GM18507 (cell line): ENCODE measurements at places on chromosomes 3 and 15.
A peak's percentile ranks its signal among the peaks of the same experiment; 100 is the strongest.

DNA sequence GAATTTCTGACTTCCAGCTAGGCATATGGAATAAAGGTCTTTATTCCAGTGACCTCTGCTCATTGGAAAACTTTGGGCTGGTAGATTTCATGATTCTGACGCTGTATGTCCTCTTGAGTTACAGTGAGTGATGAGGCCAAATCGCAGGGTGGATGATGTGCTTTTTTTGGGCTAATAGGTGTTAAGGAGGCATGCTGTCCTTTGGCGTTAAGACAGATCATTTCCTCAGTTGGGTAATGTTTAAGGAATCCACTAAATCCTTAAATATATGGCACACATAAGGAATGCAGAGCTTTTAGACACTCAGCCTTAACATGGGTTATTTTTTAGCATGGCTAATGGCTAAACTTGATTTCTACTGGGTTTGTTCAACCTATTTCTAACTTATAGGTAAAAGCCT is 87.9 kb downstream of the LPP start:
- DNase-seq: no peak

DNA sequence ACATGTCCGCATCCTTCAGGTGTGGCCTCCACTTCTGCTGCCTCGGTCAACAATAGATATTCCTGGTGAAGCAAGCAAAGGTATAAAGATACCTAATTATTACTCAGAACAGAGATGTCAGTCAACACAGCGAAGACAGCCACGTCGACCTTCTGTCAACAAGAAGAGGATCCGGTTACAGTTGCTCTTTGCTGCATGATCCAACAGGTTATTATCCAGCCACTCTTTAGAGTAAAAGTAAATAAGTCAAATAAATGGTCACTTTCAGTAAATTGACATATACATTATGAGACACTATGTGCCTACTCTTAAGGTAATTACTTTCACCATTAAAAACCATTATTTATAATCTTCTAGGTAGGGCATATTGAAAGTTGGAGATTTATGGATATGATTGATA is 356.8 kb upstream of the ATP11B start:
- no peak for DNase-seq

GRCh38 chr3:45462522-45463265 is 74.3 kb downstream of the LARS2 start:
- peak; percentile 15 for DNase-seq

GRCh38 chr15:31297575-31298456 is 28.8 kb upstream of the KLF13 start:
- no peak for DNase-seq

GRCh38 chr15:78325092-78325843 is 14.9 kb upstream of the CRABP1 start:
- no peak for DNase-seq

- peak; percentile 98 for DNase-seq
Observed at GRCh38 chr3:196317687-196318467, at the start of gene DYNLT2B. Gene DYNLT2B, minus strand, starts transcription at chr3:196318240. Its CDS starts 88 bp downstream, at chr3:196318152.

- no peak for DNase-seq
Observed at GRCh38 chr3:172033396-172033795, 6.0 kb upstream of the FNDC3B start.

DNA sequence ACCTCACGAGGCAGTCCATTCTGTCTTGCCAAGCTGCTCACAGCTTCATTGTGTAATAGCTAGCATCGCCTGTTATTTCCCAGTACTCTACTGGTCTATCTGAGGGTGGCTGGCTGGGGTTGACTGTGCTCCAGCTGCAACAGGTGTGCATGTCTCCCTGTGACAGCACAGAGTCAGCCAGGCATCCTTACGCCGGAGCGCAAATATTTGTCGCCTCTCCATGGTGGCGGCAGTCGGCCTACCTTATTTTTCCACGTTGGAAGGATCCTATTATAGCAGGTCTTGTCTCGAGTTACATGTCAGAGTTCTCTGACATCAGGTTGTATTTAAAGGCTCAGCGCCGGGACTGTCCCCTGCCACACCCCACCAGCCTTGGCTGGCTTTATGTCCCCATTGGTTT is 307.1 kb downstream of the TLE3 start:
- DNase-seq: no peak

DNA sequence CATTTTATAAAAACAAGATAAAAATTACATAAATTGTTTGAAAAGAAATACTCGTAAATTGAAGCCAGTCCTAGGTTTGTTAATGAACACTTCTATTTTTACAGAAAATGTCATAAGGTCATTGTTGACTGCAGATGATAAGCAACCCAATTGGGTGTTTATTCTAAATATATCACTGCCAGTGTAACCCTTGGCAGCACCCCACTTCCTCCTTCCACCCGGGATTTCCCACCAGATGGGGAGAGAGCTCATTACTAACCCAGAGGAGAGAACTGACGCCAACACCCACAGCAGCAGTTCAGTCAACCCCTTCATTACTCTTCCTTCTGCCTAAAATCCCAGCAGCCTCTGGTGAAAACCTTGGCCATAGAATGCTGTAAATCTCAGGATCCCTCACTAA is 307.6 kb downstream of the GAP43 start:
- no peak for DNase-seq

DNA sequence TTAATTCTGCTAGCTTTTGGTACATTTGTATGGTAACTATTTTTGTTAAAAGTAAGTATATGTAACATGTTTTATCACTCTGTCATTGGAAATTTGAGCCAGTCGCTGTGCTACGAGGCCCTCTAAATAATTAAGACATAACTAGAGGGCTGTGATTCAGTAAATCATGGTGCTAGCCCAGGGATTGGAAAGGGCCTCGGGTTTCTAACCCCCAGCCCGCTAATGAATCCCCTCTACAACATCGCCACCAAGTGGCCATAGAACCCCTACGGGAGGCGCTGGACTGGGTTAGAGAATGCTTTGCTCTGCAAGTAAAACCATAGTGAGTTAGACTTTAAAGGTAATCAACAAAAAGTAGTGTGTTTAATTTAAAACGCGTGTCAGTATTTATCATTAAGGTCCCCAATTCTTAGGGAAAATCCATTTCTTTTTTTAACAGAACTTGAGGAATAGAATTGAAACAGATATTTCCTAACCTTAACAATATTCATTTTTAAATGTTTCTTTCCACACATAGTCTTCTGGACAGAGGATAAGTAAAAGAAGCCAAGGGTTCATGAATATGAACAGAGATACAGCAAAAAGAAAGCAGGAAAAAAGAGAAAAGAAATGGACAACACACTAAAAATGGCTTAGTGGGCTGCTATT is 744.7 kb downstream of the EPHA3 start:
- no peak for DNase-seq

- DNase-seq: no peak
Observed at GRCh38 chr3:147298511-147298982, 107.8 kb downstream of the ZIC4 start.

- no peak for DNase-seq
Observed at GRCh38 chr3:53721187-53722119, 124.8 kb downstream of the CHDH start.

DNA sequence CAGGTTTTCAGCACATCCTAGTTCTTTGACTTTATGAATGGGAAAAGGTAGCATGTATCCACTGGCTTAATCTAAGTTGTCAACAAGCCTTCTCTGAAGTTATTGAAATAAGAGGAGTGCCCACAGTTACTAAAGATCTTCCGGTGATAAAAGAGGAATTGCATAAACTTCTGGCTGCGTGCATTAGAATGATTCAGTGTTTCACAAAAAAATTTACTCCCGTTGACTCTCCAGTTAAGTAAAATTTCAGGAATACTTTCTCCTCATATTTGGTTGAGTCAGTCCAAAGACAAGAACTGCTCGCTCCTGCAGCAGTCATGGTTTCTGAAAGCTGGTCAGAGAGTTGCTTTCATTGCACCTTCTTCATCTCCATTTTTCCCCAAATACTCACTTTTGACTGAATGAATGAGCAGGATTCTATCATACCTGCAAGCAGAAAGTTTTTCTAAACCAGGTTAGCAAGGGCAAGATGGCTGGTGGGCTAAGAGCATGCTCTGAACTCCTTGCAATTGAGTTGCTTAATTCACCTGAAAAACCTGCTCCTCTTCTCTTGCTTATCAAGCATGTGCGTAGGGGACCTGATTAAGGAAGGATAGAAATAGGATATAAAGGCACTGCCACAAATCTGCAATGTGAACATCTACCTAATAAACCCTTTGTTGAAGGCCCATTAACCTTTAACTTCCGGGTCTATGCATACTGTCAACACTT is 64.2 kb upstream of the TIMP4 start:
- DNase-seq: no peak

DNA sequence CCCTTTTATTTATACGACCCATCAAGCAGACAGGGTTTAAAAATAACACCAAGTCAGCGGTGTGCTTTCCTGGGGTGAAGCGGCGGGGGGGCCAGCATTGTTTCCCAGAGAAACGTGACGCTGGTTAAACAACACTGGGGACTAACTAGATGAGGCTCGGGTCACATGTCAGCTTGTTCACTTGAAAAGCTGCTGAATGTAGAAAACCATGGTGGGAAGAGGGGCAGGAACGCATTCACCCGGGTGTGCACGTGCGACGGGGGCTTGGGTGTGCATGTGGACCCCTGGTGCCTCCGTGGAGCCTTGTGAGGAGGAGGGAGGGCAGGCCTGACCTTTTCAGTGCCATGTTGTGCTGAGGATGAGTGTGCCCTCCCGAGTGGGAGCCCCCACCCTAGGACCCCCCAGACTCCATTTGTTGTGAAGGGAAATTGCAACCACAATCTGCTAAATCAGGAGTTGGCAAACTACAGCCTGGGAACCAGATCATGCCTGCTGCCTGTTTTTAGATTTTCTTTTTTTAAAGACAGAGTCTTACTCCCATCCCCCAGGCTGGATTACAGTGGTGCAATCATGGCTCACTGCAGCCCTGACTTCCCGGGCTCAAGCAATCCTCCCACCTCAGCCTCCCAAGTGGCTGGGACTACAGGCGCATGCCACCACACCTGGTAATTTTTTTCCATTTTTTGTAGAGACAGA is 70.4 kb upstream of the CMTM7 start:
- DNase-seq: no peak
